ENCODE measurements at places on chromosomes 3 and 15.

GRCh38 chr3:72347819-72348319 lies 500.4 kb downstream of the SHQ1 start:
- DNase-seq, result peak; percentile 61

DNA sequence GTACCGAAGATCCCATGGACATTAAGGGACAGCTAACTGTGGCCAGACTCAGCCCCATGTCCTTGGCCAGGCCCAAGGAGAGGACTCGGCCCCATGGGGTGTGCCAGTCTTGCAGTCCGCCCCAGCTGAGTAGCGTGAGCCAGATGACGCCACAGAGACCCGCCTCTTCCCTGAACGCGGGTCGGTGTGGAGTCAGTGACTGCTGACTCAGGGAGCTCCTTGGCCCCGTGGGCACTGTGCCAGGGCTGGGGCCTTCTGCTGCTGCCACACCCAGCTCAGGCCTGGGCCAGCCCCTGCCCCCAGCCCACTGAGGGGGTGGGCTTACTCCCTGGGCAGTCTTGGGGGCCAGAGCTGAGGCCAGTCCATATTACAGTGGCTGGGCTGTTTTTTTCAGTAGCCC lies 52.8 kb downstream of the PLXNA1 start:
- no peak for DNase-seq

DNA sequence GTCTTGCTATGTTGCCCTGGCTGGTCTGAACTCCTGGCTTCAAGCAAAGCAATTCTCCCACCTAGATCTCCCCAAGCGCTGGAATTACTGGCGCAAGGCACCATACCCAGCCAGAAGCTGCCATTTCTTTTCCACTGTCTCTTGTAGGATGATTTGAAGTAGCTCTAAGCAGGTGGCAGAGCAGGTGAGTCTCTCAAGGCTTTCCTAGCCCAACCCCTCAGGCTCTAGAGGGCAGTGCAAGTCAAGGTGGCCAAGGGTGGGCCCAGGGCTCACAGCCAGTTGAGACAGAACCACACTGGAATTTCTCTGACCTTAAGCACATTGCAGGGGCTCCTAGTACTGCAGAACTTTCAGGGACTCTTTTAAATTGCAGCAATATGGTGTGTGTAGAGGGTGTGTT lies 15.6 kb upstream of the DAG1 start:
- no peak for DNase-seq

GRCh38 chr3:194189243-194189791 lies 53.4 kb downstream of the HES1 start:
- DNase-seq, result no peak

DNA sequence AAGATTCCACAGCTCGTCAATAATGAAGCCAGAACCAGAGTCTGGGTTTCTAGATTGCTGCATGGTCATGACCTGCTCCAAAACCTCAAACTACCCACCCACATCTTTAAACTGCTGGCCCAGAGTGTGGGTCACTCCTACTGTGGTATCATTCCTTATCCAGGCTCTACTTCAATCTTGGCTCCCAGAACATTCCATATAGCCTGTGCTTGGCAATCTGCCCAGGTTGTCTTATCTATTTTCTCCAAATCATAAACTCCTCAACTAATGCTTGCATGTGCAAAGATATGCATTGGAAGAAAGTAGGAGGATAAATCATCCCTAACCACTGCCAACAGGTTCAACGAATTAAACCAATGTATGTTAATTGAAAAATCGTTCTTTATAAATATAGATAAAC lies 169.7 kb downstream of the ANXA2 start:
- no peak for DNase-seq

GRCh38 chr15:85419161-85419560 lies 38.8 kb downstream of the AKAP13 start:
- DNase-seq, result no peak

- DNase-seq, result no peak
Measured at GRCh38 chr15:92634060-92634459, 21.5 kb downstream of the FAM174B start.

DNA sequence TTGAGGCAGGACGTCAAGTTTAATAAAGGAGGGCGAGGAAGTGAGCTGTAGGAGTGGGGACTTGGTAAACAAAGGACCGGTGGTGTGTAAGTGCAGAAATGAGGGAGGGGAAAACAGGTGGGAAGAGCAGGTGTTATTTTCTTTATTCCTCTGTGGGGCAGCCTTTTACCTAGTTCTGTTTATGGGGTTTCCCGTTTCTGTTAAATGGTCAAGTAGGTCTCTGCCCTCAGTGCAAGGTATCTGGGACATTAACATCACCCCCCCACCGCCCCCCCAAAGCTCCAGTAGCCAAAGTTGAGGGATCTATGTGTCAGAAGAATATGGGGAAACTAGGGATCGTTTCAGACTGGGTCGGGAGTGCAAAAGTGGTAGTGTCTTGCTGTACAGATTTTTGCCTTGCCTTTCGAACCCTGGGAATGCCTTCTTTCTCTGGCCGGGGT lies 893 bp downstream of the MGA start:
- no peak for DNase-seq

- DNase-seq, result peak; percentile 49
Measured at GRCh38 chr15:76996526-76997401, 1.8 kb downstream of the PSTPIP1 start.
